Glomerular endothelial cell (primary cell): ENCODE measurements at places on chromosomes 2 and 18. TPM values are rescaled to one million over a fixed set of nuclear protein-coding genes. Genes with fewer than 3 reads are reported as not detected.

The TCF23 gene
- not detected in 2 replicates for total RNA-seq

The CFAP65 gene
- not detected in 2 replicates for total RNA-seq

The IGFBP5 gene
- 23.4 and 36.8 TPM in 2 replicates for total RNA-seq

The ROCK2 gene
- 30.8 and 47.4 TPM in 2 replicates for total RNA-seq

The CKAP2L gene
- total RNA-seq = 2.5 and 4.4 TPM in 2 replicates

The TFPI gene
- 182 and 224 TPM in 2 replicates for total RNA-seq

The CLHC1 gene
- total RNA-seq = 2.8 and 4.8 TPM in 2 replicates

The EXOC6B gene
- total RNA-seq = 25.8 and 35.1 TPM in 2 replicates

The AGXT gene
- total RNA-seq = not detected in 2 replicates

The C2orf15 gene
- 0.41 TPM in 1 of 2 replicates, not detected in the other for total RNA-seq

The ANKRD30BL gene
- total RNA-seq = not detected in 2 replicates

The DUSP19 gene
- total RNA-seq = 1.4 and 4.3 TPM in 2 replicates

- DNase-seq = no peak
These were observed 447.3 kb downstream of the KCNJ3 start for GRCh38 chr2:155145758-155146229.

- no peak for DNase-seq
These were observed 981 bp downstream of the C2orf66 start for GRCh38 chr2:196808083-196808665.

GRCh38 chr2:8580316-8581233 lies 101.3 kb upstream of the ID2 start:
- DNase-seq = no peak

- DNase-seq = peak; percentile 20
These were observed 25.9 kb downstream of the CD8A start for GRCh38 chr2:86764661-86765309.

DNA sequence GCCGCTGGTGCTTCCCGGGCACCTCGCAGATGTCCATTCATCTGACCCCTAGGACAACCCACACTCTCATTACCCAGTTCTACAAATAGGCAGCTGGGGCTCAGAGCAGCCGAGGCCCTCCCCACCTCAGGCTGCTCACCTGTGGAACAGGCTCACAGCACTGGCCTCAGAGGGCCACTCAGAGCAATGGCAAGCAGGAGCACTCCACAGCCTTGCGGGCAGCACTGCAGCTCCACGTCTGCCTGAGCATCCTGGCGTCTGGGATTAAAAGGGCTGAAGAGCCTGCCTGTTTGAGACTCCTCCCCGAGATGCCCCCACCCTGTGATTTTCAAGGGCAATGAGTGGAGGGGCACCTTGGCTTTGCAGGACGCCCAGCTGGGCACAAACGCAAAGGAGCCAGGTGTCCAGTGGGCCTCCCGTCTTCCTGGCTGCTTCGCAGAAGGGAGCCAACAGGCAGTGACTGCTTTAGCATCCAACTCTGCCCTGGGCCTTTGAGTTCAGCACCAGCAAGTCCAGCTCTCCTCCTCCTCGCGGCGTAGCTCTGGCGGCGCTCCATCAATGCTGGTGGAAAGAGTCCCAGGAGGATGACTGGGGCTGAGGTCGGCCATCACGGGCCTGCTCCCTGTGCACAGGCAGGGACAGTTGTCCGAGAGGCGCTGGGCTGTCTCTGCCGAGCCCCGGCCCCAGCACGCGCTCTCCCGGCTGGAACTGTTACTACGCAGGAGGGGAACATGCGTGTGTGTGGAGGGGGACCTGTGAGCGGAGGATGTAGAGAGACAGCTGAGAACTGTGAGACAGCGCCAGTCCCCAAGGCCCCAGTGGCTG lies 297.2 kb downstream of the NDUFA10 start:
- no peak for DNase-seq

DNA sequence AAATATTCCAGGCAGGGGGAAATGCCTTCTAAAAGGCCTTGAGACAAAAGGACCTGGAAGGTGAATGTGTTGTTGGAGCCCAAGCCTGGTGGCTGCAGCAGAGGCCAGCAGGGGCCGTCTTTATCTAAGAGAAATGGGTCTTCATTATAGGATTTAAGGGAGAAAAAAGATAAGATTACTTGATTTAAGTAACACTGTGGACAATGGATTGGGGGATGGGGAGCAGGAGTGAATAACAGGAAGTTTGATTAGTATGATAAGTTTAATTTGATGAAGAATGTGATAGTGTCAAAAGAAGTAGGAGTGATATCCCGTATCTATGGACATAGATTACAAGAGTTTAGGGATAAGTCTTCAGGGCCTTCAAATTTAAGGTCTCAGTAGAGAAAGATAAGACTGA lies 64.2 kb downstream of the WDR75 start:
- DNase-seq = no peak

GRCh38 chr2:138689705-138690104 lies 90.5 kb downstream of the NXPH2 start:
- DNase-seq = no peak

DNA sequence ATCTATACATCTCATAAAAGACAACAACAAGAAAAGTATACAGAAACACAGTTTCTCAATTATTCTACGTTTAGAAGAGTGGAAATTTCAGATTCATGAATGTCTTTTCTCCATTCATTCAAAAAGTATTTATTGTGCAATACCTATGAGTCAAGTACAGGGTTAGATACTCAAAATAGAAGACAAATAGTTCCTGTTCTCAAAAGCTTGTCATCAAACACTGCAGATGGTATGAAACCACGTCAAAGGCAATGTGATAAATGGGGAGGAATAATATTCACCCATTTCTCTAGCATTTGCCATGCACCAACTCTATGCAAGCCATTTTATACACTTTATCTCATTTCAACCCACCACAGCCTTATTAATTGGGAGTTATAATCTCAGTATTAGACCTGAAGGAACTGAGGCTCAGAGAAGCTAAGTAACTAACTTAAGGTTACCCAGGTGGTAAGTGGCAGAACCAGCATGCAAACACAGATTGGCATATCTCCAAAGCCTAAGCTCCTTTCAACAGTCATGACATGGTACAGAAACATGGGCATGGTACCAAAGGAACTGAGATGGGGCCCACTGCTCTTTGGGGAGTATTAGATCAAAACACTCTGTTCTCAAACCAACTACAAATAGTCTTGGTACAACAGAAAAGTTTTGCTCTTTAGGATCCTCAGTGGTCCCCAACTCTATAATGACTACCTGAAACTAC lies 67.2 kb upstream of the NPAS2 start:
- no peak for DNase-seq

- no peak for DNase-seq
These were observed 115.6 kb downstream of the PPP1R1C start for GRCh38 chr2:182101263-182101662.

DNA sequence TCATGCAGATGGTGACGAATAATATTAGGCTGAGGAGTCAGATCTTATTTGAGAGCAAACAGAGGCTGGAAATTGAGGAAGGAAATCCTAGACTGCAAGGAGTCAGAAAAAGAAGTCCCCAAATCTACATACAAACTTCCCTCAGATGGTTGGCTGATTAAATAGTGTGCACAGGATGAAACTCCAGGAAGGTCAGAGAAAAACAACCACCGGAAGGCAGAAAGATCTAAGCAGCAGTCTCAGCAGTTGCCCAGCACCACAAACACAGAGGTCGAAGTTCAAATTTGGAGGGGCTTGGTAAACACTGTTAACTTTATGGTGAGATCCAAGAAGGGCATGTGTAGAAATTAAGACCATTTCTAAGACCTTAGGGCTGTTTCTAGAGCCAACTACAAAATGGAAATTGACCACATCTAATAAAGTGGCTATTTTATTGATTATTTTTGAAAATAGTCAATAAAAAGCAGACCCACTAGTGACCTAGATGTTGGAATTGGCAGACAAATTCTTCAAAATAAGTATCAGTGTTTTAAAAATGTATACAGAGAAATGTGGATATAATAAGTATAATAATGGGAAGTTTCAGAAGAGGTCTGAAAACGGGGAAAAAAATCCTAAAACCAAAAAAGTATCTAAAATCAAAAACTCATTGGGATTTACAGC lies 134.8 kb downstream of the GALNT1 start:
- DNase-seq = no peak

- no peak for DNase-seq
These were observed 180.1 kb downstream of the DIS3L2 start for GRCh38 chr2:232141591-232141990.

- no peak for DNase-seq
These were observed 2.1 kb downstream of the METTL8 start for GRCh38 chr2:171431677-171432167.

GRCh38 chr2:127437781-127438726 lies 19.8 kb downstream of the PROC start:
- no peak for DNase-seq

- no peak for DNase-seq
These were observed 609 bp upstream of the ZNF2 start for GRCh38 chr2:95165030-95165370.

DNA sequence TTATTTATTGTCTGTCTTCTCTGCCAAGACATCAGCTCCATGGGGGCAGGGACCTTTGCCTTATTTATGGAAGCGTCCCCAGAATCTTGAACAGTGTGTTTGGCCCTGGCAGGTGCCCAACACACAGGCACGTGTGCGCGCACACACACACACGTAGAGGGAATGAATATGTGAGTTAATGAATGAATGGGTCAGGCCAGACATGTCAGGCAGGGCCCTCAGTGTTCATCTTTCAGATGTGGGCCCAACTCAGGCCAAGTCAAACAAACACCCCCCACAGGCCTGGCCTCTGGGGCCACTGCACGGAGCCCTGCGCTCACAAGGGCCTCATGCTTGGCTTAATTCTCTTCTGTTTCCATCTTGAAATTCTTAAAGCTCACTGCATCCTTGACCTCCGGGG lies 54.1 kb downstream of the DYSF start:
- DNase-seq = no peak

DNA sequence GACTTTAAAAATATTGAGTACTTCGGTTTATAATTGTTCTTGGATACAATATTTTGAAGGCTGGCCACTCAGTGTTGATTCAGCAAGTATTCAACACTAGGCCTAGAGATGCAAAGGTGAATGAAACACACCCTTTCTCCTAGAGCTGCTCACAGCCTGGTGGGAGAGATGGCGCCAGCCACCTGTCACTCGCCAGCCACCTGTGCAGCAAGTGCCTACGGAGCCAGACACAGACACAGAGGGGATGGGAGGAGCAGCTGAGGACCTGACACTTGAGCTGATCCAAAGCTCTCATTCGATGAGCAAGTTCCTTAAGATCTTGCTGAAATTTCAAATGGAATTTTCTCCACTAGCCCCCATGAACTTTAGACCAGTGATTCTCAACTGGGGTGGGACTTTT lies 151.1 kb upstream of the RIOK3 start:
- DNase-seq = no peak

DNA sequence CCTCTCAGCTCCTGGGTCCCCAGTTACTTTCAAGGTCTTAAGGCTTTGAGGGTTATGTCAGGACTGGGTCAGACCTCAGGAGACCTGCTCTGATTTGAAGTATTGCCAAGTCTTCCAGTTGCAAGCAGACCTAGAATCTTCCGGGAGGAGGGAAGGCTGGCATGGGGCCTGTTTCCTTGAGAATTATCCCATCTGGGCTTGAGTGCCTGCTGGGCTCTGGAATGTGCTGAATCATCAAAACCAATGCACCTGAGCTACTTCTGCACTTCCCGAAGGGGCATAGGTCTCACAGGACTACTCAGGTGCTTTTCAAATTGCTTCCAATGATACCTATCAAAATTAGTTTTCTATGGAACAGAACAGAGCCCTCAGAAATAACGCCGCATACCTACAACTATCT lies 327.3 kb downstream of the XIRP2 start:
- DNase-seq = no peak

- DNase-seq = no peak
These were observed 1.1 kb downstream of the MIB1 start for GRCh38 chr18:21741562-21742314.

- DNase-seq = no peak
These were observed 39.5 kb upstream of the FHL2 start for GRCh38 chr2:105438104-105438929.

- DNase-seq = peak; percentile 81
These were observed 16.4 kb downstream of the CRIM1 start for GRCh38 chr2:36371928-36372391.

DNA sequence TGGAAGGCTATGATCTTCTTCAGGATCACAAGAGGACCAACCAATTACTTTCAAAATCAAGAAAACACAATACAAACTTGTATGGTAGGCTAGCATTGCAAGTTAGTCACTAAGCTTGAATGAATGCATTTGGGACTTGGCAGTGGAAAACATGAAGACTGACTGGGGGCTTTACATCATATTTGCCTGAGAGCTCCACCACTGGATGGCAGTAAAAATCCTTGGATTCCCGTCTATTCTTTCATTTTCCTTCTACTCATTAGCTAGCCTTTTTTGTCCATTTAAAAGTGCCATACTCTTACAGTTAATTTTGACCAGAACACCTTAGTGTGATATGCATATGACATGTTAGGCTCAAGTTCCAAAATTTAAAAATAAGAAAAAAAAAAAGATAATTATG lies 63.5 kb upstream of the RASGRP3 start:
- DNase-seq = no peak

- no peak for DNase-seq
These were observed 96.8 kb downstream of the DTNB start for GRCh38 chr2:25576596-25576995.

GRCh38 chr18:63701952-63702351 lies 808 bp upstream of the SERPINB11 start:
- no peak for DNase-seq

DNA sequence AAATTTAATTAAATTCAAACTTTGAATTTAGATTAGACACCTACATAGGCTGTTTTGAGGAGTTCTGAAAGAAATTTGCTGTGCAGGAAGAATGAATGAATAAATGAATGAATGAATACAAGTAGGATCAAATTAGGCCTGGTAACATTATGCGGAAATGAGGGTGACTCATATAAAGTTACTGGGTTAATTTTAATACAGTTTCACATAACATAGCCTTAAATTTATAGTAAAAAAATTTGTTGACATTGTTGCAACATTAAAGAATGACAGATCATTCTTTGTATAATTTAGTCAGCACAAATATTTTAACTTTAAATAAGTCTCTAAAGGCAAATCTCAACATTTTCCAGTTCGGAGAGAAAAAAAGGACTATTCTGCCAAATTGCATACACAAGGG lies 1293.1 kb upstream of the SLC39A10 start:
- DNase-seq = no peak

DNA sequence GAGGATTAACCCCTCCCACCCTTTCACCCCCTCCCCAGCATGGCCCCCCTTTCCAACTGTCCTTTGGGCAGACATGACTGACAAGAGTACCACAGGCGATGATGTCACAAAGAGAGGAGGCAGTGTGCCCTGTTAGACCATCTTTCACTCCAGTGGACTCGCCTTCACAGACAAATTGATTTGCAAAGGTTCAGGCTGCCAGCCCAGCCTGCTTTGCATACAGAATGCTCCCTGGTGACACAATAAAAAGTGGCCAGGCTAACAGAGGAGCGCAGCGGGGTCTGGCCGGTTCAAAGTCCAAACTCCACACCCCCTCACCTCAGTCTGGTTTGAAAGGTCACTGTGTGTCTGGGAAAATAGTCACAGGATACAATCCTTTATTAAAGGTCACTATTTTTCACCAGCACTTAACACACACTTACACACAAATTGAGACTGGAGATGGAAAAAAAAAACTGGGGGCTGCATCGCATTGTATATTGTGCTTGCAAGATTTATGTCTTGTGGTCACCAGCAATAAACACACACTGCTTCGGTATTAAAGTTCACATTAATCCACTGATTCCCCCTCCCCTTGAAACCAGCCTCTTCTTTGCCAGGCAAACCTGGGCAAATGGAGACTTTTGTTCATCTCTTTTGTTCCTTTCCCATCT lies 236.9 kb downstream of the BCL11A start:
- no peak for DNase-seq

- no peak for DNase-seq
These were observed 25.8 kb downstream of the NEDD4L start for GRCh38 chr18:58069721-58070292.

- no peak for DNase-seq
These were observed 80.1 kb upstream of the SPOPL start for GRCh38 chr2:138421315-138421970.

- DNase-seq = no peak
These were observed 10.4 kb downstream of the FOXI3 start for GRCh38 chr2:88442061-88442460.
